ENCODE measurements at places on chromosomes 16 and 17. TPM values are rescaled to one million over a fixed set of nuclear protein-coding genes. Genes with fewer than 3 reads are reported as not detected.

The NPIPB4 gene
- 99.2 TPM for total RNA-seq

The KRT16 gene
- not detected for total RNA-seq

DNA sequence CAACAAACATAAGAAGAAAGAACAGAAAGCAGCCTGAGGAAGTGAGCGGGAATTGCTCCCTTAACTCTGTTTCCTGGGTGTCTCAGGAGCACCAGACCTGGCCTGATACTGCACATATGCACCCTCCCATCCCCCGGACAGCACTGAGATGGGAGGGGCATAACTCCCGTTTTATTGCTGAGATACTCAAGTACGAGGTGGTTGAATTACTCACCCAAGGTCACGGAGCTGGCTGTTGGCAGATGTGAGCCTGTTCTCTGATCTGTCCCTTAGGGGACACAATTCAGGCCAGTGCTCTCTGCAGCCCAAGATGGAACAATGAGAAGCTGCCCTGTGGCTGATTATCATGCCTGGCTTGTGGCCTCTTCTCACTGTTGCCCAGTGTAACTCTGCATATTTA, 9.1 kb upstream of the MED9 start:
- no peak for DNase-seq

DNA sequence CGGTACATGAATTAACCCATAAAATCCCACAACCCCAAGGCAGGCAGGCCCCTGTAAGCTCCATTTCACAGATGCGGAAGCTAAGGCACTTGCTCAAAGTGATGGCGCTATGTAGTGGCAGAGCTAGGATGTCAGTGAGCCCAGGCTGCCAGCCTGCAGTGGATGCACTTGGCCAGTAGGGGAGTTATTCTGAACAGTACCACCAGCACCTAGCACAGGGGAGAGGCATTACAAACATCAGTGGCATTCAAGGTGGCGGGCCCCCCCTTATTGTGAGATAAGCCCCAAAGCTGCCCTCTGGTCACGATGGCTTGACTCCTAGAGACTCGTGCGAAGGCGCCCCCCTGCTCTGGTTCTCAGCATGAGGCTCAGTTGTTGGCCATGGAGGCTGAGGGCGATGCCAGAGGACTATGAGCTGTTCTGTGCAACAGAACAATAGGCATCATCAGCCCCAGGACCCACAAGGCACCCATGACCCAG, 33.8 kb downstream of the GTF3C1 start:
- DNase-seq = no peak

DNA sequence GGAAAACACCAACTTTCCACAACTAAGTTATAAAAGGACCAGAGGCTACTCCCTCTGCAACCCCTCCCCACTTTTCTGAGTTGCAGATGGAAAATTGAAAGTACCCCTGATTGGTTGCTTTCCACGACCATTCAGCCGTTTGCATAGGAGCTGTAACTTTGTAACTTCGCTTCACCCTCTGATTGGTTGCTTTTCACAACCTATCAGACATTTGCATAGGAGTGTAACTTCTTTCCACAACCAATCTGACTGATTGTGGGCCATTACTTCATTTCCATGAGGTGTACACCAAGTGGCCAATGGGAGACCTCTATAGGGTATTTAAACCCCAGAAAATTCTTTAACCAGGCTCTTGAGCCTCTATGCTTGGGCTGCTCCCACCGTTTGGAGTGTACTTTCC, 644.1 kb downstream of the WWOX start:
- no peak for DNase-seq

DNA sequence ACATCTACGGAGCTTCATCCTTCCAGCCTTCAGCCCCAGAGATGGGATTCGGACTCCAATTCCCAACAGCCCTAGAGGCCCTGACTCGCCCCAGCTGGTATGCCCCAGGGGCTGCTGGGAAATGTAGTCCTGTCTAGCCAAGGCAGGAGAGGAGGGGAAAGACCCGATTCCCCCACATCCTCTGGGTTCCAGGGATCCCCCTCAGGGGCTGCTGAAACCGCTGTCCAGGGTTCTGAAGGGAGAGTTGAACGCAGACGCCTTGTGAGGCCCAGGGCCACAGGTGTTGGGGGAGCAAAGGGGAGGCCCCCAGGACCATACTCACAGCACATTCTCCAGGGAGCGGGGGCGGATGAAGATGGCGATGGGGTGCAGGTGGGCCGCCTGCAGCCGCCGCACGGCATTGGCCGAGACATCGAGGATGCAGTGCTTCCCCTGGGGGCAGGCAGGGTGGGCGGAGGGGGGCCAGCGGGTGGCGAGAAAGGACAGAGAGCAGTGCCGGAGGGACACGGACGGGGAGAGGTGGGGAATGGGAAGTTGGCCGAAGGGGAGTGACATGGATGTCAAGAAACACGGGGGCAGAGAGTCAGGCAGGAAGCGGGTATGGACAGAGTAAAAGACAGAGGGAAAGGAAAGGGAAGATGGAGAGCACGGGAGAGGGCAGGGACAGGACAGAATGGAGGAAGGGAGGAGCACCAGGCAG, 12.6 kb upstream of the ASGR1 start:
- DNase-seq = no peak

- DNase-seq = no peak
Measured at GRCh38 chr17:63523253-63523855, at the start of gene KCNH6. Gene KCNH6, plus strand, starts transcription at chr17:63523358. Its CDS starts 56 bp downstream, at chr17:63523414.

GRCh38 chr17:41333098-41333497, 17.5 kb downstream of the KRT33A start:
- no peak for DNase-seq

GRCh38 chr16:4098501-4098900, 17.7 kb downstream of the ADCY9 start:
- DNase-seq = no peak

DNA sequence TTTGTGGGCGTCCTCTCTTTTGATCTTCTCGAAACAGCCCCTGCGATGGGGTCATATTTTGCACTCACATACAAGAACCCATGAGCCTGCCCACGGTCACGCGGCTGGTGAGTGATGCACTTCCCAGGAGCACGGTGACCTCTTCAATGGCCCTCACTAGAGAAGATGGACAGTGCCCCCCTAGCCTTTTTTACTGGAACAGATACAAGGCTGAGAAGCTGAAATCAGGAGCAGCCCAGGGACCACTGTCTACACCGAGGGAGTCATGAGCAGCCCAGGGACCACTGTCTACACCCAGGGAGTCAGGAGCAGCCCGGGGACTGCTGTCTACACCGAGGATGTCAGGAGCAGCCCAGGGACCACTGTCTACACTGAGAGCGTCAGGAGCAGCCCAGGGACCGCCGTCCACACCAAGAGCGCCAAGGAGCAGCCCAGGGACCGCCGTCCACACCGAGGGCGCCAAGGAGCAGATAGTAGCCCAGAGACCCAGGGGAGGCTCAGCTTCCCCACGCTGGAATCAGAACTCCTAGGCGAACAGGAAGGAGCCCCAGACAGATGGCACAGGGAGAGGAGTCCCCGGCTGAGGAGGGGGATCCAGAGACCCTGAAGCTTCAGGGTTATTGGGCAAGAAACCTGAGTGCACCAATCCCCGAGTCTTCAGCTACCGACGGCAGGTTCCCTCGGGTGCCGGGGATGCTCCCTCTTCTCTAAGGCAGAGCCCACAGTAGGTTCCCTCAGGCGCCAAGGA, 23.7 kb downstream of the ACSF3 start:
- DNase-seq = peak; percentile 41

- DNase-seq = peak; percentile 20
Measured at GRCh38 chr17:33260638-33261037, 32.5 kb downstream of the ASIC2 start.

DNA sequence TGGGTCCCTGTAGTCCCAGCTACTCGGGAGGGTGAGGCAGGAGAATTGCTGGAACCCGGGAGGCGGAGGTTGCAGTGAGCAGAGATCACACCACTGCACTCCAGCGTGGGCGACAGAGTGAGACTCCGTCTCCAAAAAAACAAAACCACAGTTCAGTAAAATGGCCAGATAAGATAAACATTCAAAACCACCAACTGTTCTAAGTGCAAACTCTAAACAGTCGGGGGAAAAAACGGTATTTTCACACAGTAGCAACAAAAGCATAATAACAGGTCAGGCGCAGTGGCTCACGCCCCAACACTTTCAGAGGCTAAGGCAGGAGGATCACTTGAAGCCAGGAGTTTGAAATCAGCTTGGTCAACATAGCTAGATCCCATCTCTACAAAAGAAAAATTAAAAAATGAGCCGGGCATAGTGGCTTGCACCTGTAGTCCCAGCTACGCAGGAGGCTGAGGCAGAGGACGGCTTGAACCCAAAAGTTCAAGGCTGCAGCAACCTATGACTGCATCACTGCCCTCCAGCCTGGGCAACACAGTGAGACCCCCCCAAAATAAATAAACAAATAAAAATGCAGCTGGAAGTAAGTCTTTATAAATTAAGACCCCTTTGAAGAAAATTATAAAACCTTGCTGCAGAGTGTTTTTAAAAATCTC, 10.8 kb upstream of the HASPIN start:
- DNase-seq = no peak

DNA sequence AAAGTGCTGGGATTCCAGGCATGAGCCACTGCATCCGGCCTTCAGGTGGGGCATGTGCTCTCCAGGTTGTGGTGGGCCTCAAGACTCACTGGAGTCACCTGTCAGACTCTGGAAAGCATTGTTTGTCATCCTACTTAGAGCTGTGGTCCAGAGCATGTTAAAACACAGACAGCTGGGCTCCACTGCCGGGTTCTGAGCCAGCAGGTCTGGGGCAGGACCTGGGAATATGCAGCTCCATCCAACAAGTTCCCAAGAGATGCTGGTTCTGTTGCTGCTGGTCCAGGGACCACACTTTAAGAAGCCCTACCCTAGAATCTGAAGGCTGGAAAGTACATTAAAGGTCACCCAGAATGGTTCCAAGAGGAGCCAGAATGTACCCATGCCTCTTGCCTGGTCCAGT, 75.3 kb downstream of the GAS7 start:
- no peak for DNase-seq

- no peak for DNase-seq
Measured at GRCh38 chr16:15521758-15522509, 87.5 kb downstream of the BMERB1 start.

DNA sequence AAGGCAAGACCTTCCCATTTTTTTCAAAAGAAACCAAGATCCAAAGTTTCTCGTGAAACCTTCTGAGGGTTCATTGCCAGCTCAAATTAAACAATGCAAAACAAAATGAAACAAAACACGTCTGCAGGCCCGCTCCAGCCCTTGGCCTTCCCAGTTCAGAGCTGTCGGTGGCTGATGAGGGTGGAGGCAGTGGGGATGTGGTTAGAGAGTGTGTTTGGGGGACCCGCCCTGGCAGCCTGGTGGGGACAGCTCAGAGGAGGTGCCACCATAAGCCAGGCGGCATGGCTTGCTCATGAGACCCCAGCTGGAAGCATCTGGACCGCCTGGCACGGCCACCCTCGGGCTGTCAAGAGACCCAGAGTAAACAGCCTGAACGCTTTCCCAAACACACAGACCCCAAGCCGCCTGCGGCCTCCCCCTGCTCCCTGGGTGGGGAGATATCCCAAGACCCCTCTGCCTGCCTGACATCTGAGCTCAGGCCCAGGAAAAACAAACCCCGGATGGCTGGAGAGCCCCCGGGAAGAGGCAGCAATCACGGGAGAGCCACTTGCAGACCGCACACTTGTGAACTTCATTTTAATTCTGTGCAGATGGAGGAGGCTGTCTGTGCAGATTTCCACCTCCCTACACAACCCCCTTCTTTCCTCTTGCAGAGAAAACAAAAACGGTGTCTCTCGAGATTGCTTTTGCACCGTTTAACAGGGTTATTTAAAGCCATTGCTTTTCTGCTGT, 35.4 kb upstream of the LITAF start:
- peak; percentile 87 for DNase-seq

- DNase-seq = no peak
Measured at GRCh38 chr17:27920569-27920968, 27.4 kb upstream of the LYRM9 start.
